ENCODE measurements at places on chromosomes 1 and 21.

- no peak for DNase-seq
Measured at GRCh38 chr1:16625497-16626408, 12.4 kb upstream of the NBPF1 start.

DNA sequence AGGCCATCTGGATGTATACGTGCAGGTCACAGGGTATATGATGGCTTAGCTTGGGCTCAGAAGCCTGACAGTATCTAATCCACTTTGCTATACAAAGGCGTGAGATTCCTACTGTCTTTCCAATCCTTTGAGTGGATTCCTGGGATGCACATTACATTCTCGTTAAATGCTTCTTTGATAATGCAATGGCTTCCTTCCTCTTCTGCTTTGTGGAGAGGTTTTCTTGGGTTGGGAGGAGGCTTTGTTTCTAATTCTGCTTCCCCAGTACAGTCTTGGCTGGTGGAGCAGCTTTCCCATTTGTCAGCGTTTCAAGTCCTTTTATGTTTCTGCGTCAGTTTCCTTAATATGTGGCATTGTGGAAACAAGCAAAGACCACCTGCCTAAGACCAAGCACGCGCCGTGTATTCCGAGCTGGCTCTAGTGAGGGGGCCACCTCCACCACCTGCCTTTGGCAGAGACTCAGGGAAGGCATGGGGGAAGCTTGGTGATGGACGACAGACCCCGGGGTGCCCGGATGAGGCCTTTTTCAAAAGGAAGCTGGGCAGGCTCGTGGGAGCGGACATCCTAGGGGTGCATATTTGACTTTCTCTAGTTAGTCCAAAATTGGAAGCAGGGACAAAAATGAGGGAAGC, 72.7 kb downstream of the WDR4 start:
- DNase-seq = no peak

- no peak for DNase-seq
Measured at GRCh38 chr1:17423781-17424245, 15.7 kb downstream of the RCC2 start.

DNA sequence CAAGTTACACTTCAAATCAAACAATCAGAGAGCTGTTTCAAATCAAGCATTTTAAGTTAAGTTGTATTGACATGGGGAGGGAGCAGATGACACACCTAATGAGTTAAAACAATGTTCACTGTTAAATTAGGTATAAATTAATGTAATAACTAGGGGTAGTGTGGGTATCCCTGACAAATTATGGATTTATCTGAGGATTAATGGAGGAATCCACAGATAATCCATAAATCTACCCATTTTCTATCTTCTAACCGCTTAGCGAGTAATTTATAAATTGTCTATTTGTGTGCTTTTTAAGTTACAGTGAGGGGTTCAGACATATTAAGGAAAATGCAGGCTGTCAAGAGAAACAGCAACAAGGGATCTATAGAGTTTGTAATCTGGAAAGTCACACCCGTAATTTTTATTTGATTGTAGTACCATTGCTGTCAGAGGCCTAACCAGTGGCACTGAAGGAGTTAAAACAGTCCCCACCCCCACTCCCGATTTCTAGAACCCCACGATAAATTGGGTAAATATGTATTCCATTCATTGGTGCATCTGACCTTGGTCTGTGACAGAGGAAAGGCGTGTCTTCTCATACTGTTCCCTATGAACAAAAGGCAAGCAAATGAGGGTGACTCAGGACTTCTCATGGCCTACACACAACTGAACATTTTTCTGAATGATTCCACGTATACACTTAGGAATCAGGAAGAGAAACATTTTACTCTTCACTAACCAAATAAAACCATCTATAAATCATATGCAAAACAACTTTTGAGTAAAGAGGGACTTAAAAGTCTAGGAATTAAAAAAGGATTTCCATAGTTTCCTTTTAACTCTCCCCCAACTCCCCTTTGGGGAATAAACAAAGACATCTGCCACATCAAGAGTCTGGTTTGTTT, 7.4 kb downstream of the IRF2BP2 start:
- DNase-seq = peak; percentile 88

GRCh38 chr1:204544321-204544720, 28.1 kb downstream of the MDM4 start:
- DNase-seq = no peak

DNA sequence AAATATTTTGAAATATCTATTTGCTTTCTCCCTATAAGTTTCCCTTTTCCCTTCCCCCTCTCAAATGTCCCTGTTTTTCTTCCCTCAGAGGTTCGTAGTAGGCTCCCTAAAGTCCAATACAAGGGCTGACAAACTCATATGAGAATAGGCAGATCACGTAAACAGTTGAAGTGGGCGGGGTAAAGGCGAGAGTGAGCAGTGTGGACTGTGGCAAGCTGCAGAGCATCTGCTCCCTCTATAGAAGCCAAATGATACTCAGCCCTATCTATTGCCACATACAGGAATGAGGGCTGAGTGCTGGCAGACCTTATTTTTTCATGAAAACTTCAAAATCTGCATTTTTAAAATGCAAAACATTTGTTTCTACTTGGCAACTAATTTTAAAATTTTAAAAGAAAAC, 26.3 kb downstream of the PRDX6 start:
- no peak for DNase-seq

GRCh38 chr1:226736908-226737818, 1.9 kb downstream of the ITPKB start:
- DNase-seq = peak; percentile 2

DNA sequence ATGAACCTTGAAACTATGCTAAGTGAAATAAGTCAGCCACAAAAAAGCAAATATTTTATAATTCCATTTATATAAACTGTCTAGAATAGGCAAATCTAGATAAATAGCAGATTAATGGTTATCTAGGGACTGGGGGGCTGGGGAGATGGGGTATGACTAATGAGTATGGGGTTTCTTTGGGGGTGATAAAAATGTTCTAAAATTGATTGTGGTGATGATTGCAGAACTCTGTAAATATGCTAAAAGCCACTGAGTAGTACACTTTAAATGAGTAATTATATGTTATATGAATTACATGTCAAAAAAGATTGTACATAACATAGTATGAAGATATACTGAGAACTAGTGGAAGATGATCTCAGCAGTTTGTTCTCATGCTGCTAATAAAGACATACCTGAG, 675.0 kb downstream of the KIF26B start:
- DNase-seq = no peak

GRCh38 chr1:92123868-92124267, 43.7 kb downstream of the BTBD8 start:
- DNase-seq = no peak

GRCh38 chr1:93349231-93350135, 3.8 kb downstream of the DR1 start:
- DNase-seq = no peak

DNA sequence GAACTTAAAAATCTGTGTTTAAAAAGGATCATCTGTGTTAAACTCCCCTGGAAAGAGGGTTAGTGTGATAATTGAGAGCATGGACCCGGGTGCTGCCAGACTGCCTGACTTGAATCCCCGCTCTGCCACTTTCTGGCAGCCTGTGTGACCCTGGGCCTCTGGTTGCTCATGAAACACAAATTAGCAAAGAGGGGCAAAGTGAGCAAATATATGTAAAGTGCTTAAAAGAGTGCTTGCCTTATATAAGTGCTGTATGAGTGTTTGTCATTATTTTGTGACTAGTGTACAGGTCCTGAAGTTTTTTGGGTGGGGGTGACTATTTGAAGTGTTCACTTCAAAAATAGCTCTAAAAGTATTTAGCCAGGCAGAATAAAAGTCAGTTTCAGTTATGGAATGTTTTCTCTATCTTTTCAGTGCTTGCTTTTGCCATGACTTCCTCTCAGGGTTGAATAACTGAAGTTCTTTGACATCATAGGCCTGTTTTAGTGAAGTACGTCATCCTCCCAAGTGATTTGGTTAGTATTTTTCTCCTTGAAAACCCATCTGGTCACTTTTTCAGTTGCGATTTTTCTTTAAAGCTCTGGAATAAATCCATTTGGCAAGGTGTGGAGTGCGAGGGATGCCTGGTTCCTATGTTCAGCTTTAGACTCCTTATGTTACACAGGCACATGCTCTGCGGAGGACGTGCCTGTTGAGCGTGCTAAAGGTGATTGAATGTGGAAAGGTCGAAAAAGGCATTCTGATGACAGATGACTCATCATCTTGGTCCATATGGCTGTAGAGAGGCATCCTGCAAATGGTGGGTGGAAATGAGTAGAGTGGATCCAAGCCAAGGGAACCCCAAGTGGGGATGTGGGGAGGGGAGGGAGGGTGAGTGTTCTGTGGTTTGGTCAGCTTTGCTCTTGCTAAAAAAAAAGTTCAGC, 47.8 kb downstream of the AK4 start:
- no peak for DNase-seq

GRCh38 chr1:198175423-198176170, 18.8 kb downstream of the NEK7 start:
- DNase-seq = no peak

GRCh38 chr1:42306977-42307376, 28.1 kb downstream of the FOXJ3 start:
- no peak for DNase-seq

GRCh38 chr1:53689223-53689622, 49.7 kb downstream of the GLIS1 start:
- DNase-seq = no peak

DNA sequence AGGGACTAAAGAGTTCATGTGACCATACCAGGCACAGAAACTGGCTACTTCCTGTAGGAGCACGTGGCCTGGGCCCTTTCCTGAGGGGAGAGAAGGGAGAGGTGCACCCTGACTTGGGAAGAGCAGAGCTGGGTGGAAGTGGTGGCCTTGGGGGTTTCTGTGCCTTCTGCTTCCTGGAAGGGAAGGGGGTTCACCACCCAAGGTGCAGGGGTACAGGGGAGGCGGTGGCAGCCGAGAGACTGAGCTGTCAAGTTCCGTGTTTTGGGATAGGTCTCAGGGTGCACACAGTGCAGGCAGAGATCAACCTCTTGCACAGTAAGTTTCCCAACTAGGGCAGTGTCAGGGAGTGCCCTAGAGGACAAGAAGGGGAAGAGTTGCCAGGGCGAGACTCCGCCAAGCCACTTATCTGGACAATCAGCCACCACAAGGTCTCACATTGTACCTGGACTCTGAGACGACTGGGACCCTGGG, 10.1 kb downstream of the HECTD3 start:
- DNase-seq = no peak

- DNase-seq = no peak
Measured at GRCh38 chr1:165495858-165496205, 48.0 kb upstream of the LRRC52 start.

DNA sequence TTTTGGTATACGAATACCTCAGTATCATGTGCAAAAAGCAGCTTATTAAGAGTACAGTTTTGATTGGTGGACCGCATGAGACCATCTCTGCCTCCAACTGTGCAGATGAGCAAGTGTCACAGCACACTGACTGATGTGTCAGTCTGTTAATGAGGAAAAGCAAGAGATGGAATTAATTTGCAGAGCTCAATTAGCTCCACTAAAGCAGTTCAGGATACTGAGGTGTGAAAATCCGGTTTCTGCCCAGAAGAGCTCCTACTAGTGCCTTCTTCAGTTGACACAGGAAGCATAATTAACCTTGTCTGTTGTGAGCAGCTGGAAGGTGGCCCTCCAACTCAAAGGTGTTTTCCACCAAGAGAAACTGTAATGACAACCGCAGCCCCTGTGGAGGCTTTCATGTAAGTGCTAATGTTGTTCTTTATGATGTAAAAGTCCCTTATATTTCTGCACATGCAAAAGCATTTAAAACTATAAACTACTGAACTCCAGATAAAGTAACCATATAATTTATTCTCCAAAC, 44.3 kb downstream of the PCNX2 start:
- DNase-seq = no peak

GRCh38 chr1:150561974-150562445, 12.8 kb downstream of the ADAMTSL4 start:
- DNase-seq = peak; percentile 66

DNA sequence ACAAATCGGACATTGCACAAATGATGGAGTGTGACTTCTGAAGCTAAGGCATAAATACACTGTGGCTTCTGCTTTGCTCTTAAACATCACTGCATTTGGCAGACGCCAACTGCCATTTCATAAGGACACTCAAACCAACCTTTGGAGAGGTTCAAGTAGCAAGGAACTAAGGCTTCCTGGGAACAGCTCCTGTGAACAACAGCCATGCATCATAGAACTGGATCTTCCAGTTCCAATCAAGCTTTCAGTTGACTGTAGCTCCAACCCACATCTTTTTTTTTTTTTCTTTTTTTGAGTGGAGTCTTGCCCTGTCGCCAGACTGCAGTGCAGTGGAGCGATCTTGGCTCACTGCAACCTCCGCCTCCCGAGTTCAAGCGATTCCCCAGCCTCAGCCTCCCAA, 10.7 kb upstream of the HUNK start:
- no peak for DNase-seq

DNA sequence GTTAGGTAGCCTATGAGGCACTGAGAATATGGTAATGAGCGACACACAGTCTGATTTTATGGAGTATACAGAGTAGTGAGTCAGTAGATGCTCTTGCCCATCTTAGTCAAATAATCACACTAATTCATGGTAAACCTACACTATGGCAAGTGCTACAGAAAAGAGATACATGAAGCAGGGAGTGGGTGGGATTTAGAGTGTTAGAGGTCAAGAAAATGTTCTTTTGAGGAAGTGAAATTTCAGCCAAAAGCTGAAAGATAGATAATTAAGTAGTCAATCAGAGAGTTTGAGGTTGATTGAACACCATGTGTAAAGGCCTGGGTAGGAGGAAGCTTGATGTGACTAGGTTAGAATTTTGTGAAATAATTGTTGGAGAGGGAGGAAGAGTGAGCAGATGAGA, 14.7 kb downstream of the MDM4 start:
- no peak for DNase-seq

DNA sequence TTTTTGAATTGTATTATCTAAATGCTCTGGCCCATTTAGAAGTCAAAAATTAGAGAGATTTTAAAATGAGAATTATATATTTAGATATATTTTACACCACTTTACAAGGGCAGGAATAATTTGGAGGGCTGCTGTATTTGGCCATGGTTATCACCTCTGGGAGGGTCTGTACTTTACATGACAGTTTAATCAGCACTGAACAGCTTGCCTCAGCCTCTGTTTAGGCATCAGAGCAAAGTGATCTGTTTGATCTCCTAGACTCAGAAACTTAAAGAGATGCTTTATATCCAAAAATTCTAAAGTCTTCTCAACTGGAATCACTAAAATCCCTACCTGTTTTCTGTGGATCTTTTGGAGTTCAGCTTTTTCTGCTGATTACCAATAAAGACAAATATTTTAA, 5.4 kb upstream of the SPTA1 start:
- no peak for DNase-seq

DNA sequence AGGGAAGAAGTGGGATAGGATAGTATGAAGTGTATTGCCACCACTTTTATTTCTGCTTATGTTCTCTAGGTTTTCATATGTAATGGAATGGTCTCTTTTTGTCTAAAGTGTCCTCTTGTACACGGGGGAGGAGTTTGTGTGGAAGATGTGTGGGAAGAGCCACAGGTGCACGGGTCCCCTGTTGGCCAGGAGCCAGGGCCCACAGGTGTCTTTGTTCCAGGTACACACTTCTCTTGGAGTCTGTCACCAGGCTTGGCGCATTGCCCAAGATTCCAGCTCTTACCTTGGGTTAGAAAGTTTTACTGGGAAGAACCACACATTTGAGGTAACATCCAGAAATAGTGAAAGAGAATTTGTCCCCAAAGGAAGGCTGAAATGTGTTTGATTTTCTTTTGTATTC, 10.5 kb downstream of the TENT5C start:
- DNase-seq = no peak

- no peak for DNase-seq
Measured at GRCh38 chr21:31554511-31555022, 104.9 kb upstream of the SOD1 start.

GRCh38 chr1:20867847-20868246, 80.7 kb upstream of the HP1BP3 start:
- DNase-seq = peak; percentile 49
